ENCODE measurements at places on chromosomes 4 and X.

DNA sequence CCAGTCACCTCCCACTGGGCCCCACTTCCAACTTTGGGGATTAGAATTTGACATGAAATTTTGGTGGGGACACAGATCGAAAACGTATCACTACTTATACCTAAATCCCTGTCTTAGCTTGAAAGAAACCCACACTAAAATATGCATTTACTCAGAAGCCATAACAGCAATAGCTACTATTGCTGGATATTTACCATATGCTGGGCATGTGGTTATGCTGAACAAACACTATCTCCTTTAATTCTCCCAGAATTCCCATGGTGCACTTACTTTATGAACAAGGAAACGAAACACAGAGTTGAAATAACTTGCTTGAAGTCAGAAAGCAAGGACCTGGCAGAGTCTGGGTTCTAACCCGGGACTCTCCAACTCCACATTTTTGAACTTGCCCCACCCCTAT lies 39.3 kb downstream of the CYTL1 start:
- no peak for DNase-seq

GRCh38 chrX:65668377-65669310 lies 1.2 kb downstream of the MSN start:
- DNase-seq = no peak

DNA sequence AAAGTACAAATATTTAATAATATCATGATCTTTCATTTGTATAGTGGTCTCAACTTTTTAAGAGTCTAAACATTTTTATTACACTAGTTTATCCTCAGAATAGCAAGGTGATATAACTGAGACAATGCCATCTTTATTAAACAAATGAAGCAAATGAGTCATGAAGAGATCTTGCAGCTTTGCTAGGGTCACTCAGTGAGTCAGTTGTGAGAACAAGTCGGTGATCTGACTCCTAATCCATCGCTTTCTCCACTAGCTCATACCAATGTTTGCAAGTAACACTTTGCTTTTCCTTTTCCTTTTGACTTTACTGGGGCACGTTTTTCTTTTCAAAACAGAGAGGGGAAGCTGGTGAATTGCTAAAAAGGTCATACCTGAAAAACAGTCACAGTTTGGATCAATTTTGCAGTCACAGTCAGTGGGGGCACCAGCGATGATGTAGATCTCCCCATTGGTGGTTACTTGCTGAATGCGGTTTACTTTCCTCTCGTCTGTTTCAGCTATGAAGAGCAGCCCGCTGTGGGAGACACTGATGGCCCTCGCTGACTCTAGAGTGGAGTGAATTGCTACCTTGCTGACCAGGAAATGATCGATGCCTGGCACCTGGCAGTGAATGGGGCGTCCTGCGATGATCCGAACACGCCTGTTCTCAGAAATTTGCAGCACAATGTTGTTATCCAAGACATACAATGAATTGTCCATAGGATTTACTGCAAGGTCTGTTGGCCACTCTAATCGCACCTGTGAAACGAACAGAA lies 75.7 kb downstream of the SH2D1A start:
- no peak for DNase-seq

GRCh38 chr4:83128240-83128929 lies 13.9 kb upstream of the PLAC8 start:
- peak; percentile 53 for DNase-seq

DNA sequence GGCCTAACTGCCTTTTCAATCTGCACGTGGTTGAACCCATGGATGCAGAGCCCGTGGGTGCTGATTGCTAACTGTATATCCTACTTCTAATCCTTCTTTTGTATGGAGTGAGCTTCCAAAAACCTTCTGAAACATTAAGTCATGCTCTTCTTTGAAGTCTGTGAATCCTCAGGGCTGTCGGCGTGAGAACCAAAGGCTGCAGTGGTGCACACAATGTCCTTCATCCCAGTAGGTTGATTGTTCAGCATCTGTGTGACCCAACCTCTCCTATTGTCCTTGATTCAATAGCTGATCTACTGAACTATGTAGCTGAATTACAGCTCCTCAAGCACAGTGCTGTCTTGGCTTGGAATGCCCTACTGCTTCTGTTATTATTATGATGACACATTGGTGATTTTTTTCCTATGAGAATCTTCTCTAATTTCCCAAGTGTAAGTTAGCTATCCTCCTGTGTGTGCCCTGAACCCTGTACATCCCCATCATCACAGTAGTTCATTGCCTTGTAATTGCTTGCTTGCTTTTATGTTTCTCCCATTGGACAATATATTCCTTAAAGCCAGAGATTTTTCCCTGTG lies 294.6 kb downstream of the TRIML1 start:
- DNase-seq = no peak

GRCh38 chr4:169202145-169202699 lies 68.5 kb downstream of the SH3RF1 start:
- DNase-seq = no peak

- DNase-seq = no peak
These were observed 37.4 kb downstream of the PPP3CA start for GRCh38 chr4:101309925-101310324.

- DNase-seq = no peak
These were observed 1345.6 kb downstream of the PCDH18 start for GRCh38 chr4:136186650-136187049.

Data from astrocyte of the cerebellum (primary cell).